ENCODE measurements at places on chromosomes 2 and 18. TPM values are rescaled to one million over a fixed set of nuclear protein-coding genes. Genes with fewer than 3 reads are reported as not detected.

- H3K27ac ChIP-seq: no peak overlapping the region
- no peak for DNase-seq
- no peaks in the 10 kb centered on the region for H3K27me3 ChIP-seq
- H3K4me3 ChIP-seq: no peak overlapping the region
Observed at GRCh38 chr2:29079887-29080286, 5.6 kb upstream of the PCARE start.

DNA sequence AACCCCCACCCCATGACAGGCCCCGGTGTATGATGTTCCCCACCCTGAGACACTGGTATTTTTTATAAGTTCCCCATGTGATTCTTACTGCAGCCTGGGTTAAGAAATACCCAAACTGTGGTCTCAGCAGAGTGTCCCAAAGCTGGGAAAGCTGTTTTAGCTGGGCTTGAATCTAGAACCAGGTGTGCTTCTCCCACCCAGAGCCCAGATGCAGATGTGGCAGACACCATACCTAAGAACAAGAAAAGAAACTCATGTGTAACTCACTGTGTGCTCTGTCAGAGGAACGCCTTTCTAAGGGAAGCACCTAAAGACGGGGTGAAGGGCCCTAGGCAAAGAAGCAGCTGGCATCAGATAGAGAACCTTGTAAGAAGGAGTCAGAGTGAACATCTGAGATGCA, 23.9 kb downstream of the DOK1 start:
- H3K27me3 ChIP-seq: peaks cover 2% of the 10 kb centered on the region
- H3K4me3 ChIP-seq: no peak overlapping the region

- peaks cover 4% of the 10 kb centered on the region for H3K36me3 ChIP-seq
- no peak overlapping the region for H3K27ac ChIP-seq
- H3K4me3 ChIP-seq: no peak overlapping the region
- no peak for DNase-seq
Observed at GRCh38 chr2:43347746-43348145, 121.3 kb upstream of the ZFP36L2 start.

- no peaks in the 10 kb centered on the region for H3K36me3 ChIP-seq
- H3K4me3 ChIP-seq: no peak overlapping the region
- DNase-seq: no peak
- H3K4me1 ChIP-seq: no peaks in the 10 kb centered on the region
- H3K27ac ChIP-seq: no peak overlapping the region
Observed at GRCh38 chr2:1659951-1660565, 84.3 kb downstream of the PXDN start.

DNA sequence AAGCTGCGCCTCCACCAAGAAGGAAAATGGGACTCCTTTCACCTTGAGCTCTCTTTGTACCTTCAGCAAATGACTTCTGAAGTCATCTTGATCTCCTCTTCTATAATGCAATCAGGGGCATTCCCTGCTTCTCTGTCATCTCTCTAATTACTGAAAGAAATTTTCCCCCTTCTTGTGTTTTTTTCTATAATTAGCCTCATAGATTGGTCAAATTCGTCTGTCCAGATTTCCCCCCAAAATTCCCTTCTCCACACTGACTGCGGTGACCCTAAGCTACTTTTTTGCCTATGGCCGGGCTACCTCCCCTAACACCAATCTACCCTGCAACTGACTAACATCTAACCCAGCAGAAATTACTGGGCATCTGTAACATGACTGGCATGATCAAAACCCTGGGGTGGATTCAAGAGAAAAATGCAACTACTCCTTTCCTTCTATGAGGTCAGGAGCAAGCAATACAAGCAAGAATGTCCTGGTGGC, 168.6 kb downstream of the BCL2 start:
- peaks cover 69% of the 10 kb centered on the region for H3K4me1 ChIP-seq
- H3K27me3 ChIP-seq: no peaks in the 10 kb centered on the region
- H3K4me3 ChIP-seq: peak overlapping the region; percentile 4

GRCh38 chr18:74292541-74292858, 737 bp upstream of the CYB5A start:
- no peaks in the 10 kb centered on the region for H3K27me3 ChIP-seq
- DNase-seq: no peak
- no peak overlapping the region for H3K27ac ChIP-seq
- H3K4me3 ChIP-seq: no peak overlapping the region

- no peak overlapping the region for H3K4me3 ChIP-seq
- no peaks in the 10 kb centered on the region for H3K27me3 ChIP-seq
- H3K4me1 ChIP-seq: peaks cover 86% of the 10 kb centered on the region
- H3K36me3 ChIP-seq: peaks cover 16% of the 10 kb centered on the region
- peak overlapping the region; percentile 86 for H3K27ac ChIP-seq
- DNase-seq: peak; percentile 69
Observed at GRCh38 chr2:225002656-225003045, 39.6 kb downstream of the DOCK10 start.

DNA sequence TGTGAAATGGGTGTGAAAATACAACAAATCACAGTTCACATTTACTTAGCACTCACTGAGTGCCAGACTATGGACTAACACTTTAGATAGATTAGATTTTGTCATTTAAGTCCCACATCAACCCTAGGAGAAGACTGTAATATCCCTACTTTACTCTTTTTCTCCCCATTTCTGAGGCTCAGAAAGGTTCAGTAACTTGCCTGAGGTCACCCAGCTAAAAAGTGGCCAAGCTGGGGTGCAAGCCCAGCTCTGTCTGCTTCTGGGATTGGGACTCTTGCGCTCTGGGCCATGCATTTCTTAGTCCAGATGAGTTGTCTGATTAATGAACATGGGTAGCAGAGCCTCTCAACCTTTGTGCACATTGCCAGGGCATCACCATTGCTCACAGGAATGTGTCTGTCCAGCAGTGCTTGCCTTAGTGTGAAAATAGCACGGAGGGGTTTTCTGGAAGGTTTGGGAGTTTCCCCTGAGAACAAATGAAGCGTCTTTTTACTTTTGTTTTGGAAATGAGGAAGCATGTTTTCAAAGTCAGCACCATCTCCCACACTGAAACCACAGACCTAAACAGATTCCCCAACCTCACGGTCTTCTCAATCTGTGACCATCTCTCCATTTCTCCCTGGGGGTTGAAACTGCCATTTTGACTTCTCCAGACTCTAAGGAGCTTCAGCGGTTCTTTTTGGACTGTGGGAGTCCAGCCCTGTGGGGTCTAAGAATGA, 31.9 kb downstream of the NRP2 start:
- H3K27me3 ChIP-seq: peaks cover 3% of the 10 kb centered on the region
- no peaks in the 10 kb centered on the region for H3K36me3 ChIP-seq
- no peak overlapping the region for H3K4me3 ChIP-seq
- peaks cover 6% of the 10 kb centered on the region for H3K4me1 ChIP-seq
- no peak overlapping the region for H3K27ac ChIP-seq

Gene HRH4
- total RNA-seq: not detected

Gene FRZB
- total RNA-seq: not detected

Gene IMP4
- 128 TPM for total RNA-seq

Gene ABCB11
- not detected for total RNA-seq
